ENCODE measurements at places on chromosomes 4 and X.

GRCh38 chrX:26670521-26670920 is 454.6 kb downstream of the MAGEB5 start:
- DNase-seq: no peak

DNA sequence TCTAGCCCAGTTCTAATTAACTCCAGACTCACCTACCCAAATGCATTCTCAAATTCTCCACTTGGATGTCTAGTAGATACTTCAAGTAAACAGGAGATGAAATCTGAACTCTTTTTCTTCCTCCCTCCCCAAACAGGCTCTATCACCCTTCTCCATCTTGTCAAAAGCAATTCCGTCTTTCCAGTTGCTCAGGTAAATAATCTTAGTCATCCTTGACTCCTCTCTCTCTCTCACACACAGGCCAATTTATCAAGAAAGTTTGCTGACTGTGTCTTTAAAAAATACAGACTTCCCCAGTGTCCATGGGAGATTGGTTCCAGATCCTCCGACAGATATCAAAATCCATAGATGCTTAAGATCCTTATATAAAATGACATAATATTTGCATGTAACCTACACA is 12.9 kb downstream of the TXK start:
- DNase-seq: no peak

- no peak for DNase-seq
These were observed 293.4 kb upstream of the NR3C2 start for GRCh38 chr4:148735432-148736155.

GRCh38 chrX:17680732-17681413 is 56.4 kb upstream of the SCML1 start:
- no peak for DNase-seq

- DNase-seq: peak; percentile 22
These were observed at the start of gene GRPR for GRCh38 chrX:16123222-16123786. Gene GRPR, plus strand, starts transcription at chrX:16123565. Its CDS starts 389 bp downstream, at chrX:16123954.

GRCh38 chr4:146245246-146245645 is 30.9 kb downstream of the REELD1 start:
- DNase-seq: no peak

DNA sequence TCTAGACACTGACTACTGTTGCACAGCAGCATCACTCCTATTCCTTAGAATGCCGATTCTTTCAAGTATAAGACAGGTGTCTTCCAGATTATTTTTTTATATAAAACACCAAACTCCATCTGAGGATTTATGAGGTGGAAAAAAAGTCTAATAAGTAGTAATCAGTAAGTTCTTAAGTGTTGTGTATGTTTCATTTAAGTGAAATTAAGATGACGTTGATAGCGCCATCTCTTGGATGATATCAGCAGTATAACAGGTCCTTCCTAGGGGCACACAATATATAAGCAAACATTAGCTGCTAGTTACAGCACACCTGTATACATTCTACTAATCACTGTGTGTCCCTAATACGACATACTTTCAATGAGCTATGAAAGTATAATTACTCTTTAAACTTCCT is 99.6 kb upstream of the STS start:
- DNase-seq: no peak

- no peak for DNase-seq
These were observed 132.8 kb downstream of the PDGFC start for GRCh38 chr4:156838761-156839160.

GRCh38 chr4:144179152-144179739 is 38.7 kb upstream of the GYPA start:
- no peak for DNase-seq

GRCh38 chrX:130555341-130555740 is 153.6 kb downstream of the RBMX2 start:
- DNase-seq: no peak

Data from stimulated activated CD8-positive, alpha-beta memory T cell treated with anti-CD3 and anti-CD28 coated beads, Interleukin-2, amount 100 ng/mL, for 1 hour (primary cell).